ENCODE measurements at places on chromosomes 2 and 18.

GRCh38 chr2:133780099-133780996 is 212.1 kb upstream of the NCKAP5 start:
- DNase-seq = peak; percentile 8

GRCh38 chr2:196331143-196331542 is 159.8 kb upstream of the STK17B start:
- DNase-seq = no peak

DNA sequence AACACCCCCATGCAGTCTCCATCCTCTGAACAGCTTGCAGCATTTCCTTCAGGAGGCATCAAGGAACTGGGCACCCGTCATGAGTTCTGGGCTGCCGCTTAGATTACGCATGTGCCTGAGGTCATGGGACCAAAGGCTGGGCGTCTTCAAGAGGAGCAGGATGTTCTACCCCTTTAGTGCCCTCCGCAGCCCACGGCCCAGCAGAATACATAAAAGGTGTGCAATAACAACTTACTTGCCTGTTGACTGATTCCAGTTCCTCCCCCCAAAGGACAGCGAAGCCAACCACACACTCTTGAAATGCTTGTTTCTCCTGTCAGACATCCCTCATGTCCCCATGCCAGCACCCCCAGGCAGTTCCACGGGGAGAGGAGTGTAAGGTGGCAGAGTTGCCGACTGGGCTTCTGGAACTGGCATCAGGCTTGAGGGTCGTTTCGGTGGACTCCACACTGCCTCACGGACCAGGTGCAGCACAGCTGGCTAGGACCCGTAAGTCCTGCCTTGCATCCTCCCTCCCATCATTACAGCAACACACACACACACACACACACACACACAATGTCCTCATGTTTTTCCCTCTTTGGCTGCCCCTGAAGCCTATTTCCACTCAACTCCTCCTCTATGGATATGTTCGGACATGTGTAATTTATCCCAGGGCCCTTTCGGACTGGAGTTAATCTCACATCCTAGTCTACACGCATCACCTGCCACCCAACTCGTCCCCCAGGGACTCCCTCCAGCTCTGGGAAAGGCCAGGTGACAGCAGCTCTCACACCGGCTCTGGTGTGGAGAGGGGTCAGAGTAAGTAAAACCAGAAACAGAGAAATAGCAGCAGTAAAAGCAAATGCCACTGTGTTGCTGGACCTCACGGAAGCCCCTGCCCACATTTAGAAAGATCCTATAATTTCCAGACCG is 200.7 kb downstream of the BCL11A start:
- DNase-seq = no peak

DNA sequence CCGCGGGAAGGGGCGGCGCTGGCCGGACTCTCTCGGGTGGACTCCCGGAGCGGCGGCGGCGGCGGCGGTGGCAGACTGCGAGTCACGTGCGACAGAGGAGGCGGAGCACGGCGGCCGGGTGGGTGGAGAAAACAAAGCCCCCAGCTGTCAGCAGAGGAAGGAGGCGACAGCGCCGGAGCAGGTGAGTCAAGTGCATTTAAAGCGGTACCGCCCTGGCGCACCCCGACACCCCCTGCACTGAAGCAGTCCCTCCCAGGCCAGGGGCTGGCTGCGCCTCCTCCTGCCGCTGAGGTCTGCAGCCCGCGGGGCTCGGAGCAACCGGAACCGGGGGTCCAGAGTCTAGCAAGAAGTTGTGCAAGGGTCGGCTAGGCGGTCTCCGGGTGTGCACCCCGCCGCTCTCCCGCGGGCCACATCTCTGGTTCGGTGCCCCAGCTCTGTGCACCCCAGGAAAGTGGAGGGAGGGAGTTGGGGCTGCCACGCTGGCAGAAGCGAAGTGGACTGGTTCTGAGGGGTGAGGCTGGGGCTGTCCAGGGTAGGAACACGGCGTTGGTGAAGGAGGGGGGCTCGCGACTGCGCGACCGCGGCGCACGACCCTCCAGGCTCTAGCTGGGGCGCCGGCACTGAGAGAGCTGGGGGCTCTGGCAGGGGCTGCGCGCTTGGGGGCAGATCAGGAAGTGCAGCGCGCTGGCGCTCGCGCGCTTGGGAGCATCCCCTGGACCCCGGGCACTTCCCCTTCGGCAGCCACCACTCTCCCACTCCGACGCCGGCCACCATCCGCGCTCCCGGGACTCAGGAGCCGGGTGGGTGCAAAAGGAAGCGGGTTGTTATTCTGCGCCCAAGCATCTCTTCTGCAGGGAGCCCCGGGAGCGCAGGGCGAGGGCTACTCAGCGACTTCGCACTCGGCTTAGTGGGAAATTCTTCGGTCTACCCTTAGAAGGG is 64.0 kb upstream of the MAPRE2 start:
- DNase-seq = peak; percentile 79

DNA sequence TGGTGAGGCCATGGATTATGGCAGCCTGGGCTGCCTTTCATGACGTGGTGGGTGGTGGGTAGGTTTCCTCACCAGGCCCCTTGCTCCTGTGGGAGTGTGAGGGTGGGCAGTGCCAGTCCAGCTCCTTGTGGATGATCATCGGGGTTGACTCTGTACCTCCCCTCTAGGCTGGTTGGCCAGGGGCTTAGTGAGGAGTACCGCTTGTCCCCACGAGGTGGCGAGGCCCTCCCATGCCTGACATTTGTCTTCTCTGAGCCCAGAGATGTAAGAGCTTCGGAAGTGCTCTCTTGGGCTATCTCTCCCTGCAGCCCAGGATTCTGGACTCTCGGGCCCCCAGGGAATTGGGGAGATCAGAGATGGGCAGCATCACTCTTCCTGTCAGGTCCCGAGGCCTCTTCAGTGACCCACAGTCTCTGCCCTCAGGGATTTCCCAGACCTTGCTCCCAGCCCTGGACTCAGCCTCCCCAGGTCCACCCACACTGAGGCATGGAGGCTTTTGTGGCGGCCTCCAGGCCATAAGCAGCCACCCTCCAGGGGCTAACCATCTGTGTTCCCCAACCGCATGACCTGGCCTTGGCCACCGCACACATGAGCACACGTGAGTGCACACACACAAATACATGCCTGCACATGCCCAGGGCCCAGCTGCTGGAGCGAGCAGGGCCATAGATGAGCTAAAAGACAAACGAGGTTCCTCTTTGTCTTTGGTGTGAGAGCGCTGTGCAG is 6.5 kb downstream of the SPR start:
- no peak for DNase-seq
